ENCODE measurements at places on chromosomes 6 and 20.

GRCh38 chr6:93453956-93454355 is 34.6 kb upstream of the EPHA7 start:
- no peak for DNase-seq

- no peak for DNase-seq
Observed at GRCh38 chr6:158374020-158374419, 61.8 kb downstream of the TULP4 start.

DNA sequence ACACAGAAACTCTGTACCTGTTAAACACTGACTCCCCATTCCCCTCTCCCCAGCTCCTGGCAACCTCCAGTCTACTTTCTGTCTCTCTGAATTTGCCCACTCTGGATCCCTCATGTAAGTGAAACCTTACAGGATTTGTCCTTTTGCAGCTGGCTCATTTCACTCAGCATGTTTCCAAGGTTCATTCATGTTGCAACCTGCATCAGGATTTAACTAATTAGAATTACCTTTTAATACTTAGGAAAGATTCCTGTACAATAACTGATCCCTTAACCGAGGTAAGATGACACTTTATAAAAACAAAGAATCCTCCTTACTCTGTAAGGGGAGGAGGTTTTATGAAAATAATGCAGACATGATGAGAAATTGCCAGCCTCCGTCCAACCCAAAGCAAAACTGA is 113.1 kb upstream of the MTHFD1L start:
- DNase-seq = no peak

GRCh38 chr6:74993136-74993535 is 212.7 kb downstream of the COL12A1 start:
- DNase-seq = no peak

GRCh38 chr6:593139-593906 is 63.6 kb downstream of the HUS1B start:
- DNase-seq = peak; percentile 45

GRCh38 chr6:37207903-37208456 is 38.0 kb downstream of the PIM1 start:
- DNase-seq = peak; percentile 81

- no peak for DNase-seq
Observed at GRCh38 chr6:109164331-109164730, 69.0 kb downstream of the CEP57L1 start.

- DNase-seq = no peak
Observed at GRCh38 chr6:31510007-31510406, 12.1 kb downstream of the MICB start.

DNA sequence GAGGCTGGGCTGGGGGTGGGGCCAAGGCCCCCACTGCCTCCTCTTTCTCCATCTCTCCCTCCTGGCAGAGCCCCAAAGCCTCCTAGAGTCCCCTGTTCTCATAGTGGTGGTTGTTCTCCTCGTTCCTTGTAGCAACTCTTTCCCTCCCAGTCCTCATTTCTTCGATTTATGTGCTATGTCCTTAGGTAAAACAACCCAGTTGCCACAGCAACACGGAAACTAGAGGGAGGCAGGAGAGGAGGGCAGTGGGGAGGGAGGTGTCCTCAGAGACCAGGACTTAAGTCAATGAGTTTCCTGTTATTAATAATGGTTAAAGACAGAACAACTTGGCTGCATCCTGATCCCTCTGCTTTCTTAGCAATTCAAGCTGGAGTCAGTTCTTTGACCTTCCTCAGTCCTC is 161.0 kb downstream of the INSM1 start:
- DNase-seq = no peak

DNA sequence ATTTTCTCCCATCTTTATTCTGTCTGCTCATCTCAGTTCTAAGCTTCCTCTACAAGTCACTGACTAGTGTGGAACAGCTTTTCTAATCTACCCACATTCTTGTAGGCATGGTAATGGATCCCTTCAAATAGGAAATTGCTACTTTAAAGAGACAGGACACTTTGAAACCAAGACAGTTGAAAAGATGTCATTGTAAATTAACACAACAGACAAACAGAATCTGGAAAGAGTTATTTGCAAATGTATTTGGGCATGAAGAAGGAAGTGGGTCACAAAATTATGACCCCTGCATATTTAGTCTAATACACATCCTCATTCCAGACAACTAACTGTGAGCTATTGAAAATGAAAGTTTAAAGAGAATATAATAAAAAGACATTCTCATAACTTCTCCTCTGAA is 298.2 kb upstream of the MARCKS start:
- no peak for DNase-seq

DNA sequence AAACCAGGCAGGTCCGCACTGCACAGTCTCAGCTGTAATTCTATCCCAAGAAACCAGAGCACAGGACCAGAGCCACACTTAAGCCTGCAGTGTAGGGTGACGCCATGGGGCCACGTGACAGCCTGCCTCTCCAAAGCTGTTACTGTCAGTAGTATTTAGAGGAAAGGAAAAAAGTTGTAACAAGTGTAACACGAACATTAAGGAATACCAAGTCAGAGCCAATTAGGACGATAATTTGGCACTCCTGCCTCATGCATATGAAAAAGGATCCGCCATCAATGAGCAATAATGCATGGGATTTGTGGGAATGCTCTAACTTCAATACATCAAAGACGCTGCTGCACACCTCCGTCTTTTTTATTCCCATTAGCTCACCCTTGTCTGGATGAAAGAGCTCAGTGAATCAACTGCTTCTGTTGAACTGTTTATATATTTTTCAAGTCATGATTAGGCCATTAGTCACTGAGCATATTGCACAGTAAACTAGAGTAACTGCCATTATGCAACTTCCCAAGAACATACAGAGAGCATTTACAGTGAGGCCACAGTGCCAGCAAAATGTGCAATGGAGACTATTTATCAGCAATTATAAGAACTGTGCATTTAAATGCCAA is 79.9 kb downstream of the ATXN1 start:
- DNase-seq = no peak

DNA sequence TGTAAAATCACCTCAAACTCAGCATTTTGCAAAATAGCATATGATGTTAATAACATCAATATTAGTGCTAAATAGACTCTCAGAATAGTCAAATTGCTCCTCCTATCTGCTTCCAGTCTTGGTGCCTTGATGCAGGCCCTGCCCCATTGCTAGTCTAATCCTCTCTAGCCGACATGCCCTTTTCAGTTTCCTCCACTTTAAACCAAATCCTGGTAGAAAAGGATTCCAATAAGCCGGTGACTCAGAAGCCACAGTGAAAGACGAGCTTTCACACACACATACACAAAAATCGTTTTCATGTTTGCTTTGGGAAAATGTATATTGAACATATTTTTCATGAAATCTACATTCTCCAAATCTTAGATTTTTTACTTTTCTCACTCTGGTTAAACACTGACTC is 203.1 kb downstream of the LMBRD1 start:
- no peak for DNase-seq

- no peak for DNase-seq
Observed at GRCh38 chr6:138957484-138957883, 30.6 kb downstream of the REPS1 start.

DNA sequence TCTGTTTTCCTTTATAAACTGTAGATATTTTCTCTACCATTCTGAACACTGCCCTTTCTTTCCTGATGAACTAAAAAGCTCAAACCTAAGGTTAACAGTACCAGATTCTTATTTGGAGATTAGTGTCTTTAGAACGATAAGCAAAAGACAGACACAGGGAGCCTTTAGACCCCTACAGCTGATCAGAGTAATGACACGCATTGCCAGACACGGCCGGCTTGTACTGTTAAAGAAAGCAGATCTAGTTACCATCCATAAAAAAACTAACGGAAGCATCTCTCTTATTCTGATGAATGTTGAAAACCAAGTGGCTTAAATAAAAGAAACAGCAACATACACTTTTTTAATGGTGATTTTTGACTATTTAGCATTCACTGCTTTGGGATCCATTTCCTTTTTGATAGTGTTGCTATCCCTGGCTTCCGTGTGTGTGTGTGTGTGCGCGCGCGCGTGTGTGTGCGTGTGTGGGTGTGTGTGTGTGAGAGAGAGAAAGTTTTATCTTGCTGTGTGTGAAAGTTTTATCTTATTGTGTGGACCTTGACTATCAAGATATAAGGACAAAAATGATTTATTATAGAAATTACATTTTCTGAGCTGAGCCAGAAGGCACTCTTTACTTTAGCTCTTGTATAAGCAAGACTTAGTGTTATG is 95.6 kb upstream of the SLC35B3 start:
- DNase-seq = no peak

- no peak for DNase-seq
Observed at GRCh38 chr20:4021906-4022305, 6.5 kb upstream of the RNF24 start.

GRCh38 chr6:4894049-4894448 is 109.8 kb downstream of the RPP40 start:
- no peak for DNase-seq

DNA sequence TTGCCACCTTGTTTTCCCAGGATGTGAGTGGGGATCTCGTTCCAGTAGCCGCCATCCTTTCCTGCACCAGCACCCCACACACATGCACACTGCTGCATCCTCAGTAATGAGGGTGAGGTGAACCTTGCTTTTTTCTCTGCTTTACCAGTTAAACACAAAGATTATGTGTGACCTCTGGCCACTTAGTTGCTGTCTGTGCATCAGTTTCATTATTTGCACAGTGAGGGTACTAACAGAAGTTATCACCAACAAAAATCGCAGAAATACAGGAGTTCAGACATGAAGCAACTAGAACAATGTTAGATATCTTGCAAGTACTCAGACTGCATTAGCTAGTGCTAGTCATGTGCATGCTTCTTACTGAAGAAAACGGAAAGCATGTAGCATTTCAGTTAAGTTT is 17.4 kb upstream of the DACT2 start:
- no peak for DNase-seq

GRCh38 chr20:59605601-59606364 is 1.4 kb downstream of the PHACTR3 start:
- no peak for DNase-seq

Data from T follicular helper cell (primary cell).